Activated CD4-positive, alpha-beta T cell treated with anti-CD3 and anti-CD28 coated beads, Interleukin-2, amount 50 U/mL, for 16 hours (primary cell): ENCODE measurements at places on chromosomes 7 and 10.

- DNase-seq: no peak
These were observed 12.2 kb downstream of the ZNF488 start for GRCh38 chr10:47371629-47372485.

DNA sequence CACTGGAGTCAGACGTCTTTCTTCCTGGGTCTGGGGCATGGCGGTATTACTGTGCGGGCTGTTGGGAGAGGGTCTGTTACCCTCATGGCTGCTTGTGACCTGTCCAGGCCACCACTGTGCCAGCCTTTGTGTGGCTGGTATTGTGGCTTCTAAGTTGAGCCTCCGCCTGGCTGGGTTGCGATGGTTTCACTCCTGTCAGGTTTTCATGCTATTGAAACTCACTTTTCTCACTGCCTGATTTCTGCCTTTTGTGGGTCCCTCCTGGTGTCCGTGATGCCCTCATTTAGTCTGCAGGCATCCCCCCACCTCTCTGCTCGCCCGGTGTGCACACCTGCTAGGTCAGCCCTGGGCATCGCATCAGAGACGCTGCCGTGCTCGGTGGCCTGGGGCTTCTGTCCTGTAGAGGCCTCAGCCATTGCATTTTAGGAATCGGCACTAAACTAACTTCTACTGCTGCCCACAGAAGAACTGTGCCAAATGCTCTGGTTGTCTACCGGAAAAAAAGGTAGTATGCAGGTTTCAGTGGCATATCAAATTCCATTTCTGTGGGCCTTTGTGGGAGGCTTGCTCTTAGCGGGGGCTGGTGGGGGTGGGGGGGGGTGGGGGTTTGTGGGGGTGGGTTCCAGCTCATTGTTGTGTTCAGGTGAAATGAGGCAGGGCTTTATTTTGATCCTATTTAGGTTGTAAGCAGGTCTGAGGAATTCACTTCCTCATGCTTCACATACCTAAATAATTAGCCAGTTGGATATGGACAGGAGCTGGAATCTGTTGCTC, 64.3 kb downstream of the MGMT start:
- no peak for DNase-seq

GRCh38 chr7:47218378-47219176, 363.3 kb downstream of the TNS3 start:
- no peak for DNase-seq

DNA sequence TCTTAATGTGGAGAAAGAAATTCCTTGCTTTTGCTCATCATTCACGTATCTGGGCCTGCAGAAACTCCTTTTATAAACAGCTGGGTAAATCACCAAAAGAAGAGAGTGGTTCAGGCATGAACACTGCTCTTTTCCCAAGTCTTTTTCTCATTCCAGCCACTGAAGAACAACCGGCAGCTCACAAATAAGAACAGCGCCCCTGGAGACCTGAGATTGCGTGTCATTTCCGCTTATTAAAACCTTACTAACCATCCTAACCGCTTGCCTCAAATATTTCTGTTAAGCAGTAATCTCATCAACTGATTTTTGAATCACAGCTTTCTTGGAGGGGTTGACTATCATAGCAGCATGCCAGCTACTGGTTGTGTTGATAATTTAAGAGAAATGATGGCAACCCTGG, 213.0 kb upstream of the PLXNA4 start:
- no peak for DNase-seq

- no peak for DNase-seq
These were observed 82.7 kb downstream of the NT5C2 start for GRCh38 chr10:103110407-103110806.
